ENCODE measurements at places on chromosomes 11 and 22.
A peak's percentile ranks its signal among the peaks of the same experiment; 100 is the strongest.

GRCh38 chr11:115124786-115125185 is 379.4 kb downstream of the CADM1 start:
- DNase-seq, result no peak

DNA sequence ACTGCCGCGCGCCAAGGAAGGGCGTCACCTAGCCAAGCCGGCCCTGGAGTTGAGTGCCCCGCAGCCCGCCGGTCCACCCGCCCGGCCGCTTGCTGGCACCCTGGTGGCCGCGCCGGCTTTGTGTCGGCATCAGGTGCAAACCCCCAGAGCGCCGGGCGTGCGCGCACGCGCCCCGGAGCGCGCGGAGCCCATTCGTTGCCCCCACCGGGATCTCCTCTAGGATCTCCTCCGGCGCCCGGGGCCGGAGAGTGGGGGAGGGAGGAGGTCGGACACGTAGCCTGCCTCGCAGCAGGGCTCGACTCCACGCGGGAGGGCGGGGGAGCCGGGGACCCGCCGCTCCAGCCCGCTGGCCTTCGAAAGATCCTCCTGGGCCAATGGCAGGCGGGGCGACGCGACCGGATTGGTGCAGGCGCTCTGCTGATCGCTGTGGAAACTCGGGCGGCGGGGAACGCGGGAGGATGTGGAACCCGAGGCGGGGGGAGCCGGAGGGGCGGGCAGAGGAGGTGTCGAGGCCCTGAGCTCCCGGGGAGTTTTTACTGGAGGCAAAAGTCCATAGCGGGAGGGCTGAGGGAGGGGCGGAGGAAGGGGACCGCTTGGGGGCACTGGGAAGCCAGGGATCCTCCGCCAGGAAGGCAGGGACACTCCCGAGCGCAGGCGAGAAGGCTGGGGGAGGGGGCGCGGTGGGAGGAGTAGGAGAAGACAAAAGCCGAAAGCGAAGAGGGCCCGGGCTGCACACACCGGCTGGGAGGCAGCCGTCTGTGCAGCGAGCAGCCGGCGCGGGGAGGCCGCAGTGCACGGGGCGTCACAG is at the start of gene FADS2:
FADS2 (plus strand) TSS at position 730 of the 808 bp plus-strand sequence. CDS start 91 bp downstream, outside the sequence.
- DNase-seq, result peak; percentile 91

DNA sequence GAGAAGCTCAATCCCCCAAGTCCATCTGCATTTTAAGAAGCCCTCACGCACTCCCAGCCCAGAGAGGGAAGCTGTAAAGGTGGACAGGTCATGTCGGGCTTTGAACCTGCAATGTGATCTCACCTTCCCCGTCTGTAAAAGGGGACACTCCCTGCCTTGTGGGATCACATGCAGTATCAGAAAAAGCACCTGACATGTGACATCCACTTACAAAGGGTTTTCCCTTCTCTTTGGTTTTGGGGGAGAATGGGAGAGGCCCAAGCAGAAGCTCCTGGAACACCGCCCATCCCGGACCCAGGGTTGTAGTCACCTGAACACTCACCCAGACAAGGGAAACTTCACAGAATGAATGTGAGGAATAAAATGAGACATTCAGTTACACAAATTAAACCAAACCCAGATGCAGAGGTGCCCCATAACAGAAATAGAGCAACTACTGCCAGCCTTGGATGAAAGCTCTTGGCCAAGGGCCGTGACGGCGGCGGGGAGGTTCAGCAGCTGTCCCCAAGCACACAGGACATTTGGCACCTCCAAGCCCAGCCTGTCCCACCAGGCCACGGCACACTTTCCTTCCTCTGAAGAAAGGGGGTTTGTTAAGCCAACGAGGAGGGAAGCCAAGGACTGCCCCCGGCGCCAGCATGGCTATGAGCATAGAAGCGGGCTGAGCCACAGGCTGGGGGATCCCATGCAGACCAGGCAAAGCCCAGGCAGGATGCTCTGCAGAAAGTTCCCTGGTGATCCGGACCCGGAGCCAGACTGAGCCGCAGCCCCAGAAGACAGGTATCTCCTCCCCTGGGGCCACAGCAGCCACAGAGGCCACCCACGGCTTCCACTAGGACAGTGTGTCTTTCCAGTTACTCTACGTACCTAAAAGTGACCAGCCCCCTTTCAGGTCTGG is 3.8 kb downstream of the BID start:
- no peak for DNase-seq

GRCh38 chr22:19105867-19106802 is 16.1 kb downstream of the DGCR2 start:
- DNase-seq, result peak; percentile 69

DNA sequence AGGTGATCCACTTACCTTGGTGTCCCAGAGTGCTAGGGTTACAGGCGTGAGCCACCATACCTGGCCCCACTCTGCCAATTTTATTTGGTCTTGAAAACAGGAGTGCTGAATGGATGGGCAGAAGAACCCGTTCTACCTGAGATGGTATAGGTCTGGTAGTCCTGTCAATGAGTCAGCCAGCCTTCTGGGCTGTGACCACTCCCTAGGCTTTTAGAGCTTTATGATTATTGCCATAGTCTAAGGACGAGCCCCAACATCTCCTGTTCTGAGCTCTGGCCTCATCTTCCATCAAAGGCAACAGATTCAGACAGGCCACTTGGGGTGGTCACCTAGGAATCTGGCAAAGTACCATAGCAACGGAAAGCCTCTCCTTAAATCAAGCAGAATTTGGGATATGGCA is 11.5 kb downstream of the ZDHHC5 start:
- DNase-seq, result no peak

GRCh38 chr11:57762235-57762861 is 746 bp downstream of the CTNND1 start:
- DNase-seq, result no peak

DNA sequence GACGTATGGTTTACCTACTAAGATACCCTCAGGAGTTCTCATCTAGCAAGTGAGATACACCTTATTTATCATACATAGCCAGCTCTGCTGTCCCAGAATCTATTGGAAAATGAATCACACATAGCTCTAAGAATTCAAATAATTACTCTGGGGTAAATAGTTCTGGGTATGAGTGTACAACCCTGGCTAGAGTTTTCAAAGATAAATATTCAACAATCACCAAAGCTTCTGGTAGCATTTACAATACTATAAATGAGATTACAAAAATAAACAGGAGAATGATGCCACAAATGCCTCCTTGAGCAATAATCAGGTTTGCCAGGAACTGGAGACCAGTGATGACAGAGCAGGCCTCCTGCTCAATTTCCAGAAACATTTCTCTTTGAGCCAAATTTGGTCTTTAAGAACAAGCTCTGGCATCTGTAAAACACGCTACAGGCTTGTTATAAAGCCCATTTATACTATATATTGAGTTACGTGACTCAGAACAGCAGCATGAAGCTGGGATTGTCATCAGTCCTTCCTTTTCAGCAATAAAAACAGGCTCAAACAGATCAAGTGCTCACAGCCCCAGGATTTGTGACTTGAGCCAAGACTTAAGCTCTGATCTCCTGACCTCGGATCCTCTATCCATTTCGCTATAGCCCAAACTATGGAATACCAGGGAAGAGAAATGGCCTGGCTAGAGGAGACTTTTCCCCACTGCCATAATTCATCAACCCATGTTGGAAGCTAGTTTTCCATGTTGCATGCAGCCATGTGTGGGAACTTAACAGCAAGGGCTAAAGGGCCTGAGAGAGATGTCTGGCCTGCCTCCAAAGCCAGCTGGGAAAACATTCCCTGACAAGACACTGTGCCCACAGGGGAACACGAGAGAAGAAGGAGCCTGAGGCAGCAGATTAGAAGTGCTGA is 19.7 kb downstream of the RAB30 start:
- DNase-seq, result peak; percentile 45

- no peak for DNase-seq
Measured at GRCh38 chr11:94309757-94310156, 5.4 kb downstream of the IZUMO1R start.

- no peak for DNase-seq
Measured at GRCh38 chr22:30650508-30651116, 15.0 kb downstream of the SLC35E4 start.
